Left renal cortex interstitium (tissue), 4 donors: ENCODE measurements at places on chromosomes 12 and 14.

DNA sequence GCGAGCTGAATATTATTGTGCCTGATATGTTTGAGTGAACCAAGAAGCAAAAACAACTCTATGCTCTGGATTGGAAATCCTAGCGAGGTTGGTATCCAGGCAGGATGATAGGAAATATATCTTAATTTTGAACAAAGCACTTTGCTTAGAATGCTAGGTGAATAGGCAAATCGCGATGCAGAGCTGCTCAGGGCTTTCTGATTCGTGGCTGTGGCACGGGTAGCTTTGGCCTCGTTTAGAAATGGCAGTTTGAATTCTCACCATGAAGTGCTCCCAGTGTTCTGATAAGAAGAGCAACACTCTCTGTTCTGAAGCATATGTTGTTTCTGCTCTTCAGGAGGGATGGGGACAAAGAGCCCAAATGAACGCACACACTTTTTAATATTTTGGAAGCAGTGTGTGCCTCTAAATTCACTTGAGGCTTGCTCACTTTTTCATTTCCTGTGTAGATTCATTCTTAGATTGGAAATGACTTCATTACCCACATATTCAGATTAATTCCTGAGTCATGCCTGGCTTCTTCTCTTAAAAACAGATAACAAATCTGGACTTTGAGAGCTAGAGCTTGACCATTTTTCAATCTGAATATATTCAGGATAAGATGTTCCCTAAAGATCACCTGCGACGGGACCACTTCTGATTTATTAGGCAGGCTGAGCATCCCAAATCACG lies 200.9 kb downstream of the RPAP3 start:
- no peak for DNase-seq

- no peak for DNase-seq
These were observed 30.4 kb downstream of the RAP1B start for GRCh38 chr12:68641138-68641537.

GRCh38 chr14:35155962-35156361 lies 33.6 kb downstream of the PRORP start:
- DNase-seq: no peak

DNA sequence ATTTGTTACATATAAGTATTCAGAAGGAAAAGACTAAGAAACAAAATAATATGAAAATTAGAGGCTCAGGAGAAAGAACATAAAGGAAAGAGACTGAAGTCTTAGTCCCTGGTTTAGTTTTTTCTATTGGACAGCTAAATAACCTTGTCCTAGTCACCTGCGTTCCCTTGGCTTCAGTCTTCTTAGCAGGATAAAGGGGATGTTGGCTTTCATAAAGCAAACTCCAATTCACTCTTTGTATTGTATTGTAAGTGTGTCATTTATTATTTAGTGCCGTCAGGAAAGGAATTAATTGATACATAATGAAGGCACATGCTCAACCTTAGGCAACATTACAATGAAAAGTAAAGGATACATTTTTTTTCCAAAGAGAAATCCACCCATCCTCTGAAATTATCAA lies 190.3 kb upstream of the PPFIA2 start:
- no peak for DNase-seq

DNA sequence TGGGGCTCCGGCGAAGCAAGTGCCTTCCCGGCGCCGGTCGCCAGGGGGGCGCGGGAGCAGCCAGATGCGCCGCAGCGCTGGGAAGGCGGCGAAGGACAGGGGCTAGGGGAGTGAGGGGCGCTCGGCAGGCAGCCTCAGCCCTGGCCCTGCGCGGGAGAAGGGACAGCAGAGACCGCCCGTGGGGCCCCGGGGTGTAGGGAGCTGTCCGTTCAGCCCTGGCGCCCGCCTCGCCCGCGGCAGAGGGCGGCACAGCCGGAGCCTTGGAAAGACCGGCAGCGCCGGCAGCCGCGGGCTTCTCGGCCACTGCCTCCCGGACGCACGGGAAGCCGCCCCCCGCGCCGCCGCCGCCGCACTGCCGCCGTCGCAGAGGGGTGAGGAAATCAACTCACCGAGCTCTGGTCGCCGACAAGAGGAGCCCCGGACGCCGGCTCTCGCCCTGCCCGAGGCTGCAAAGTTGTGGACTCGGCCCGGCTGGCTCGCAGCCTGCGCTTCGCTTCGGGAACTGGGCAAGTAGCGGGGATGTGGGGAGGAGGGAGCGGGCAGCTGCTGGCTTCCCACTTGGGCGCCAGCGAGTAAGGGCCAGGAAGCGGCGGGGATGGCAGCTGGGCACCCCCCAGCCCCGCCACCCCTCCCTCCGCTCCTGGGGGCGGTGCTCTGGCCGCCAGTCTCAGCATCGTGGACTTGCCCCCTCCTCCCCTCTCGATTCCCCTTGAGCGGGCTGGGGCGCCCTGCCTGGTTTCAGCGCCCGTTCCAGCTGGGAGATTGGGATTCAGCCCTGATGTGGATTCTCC lies at the start of gene ZDHHC22:
ZDHHC22 (minus strand) TSS at position 578 of the 791 bp plus-strand sequence. CDS start 2,053 bp downstream, outside the sequence.
- no peak for DNase-seq
